ENCODE measurements at places on chromosomes 6 and 20. TPM values are rescaled to one million over a fixed set of nuclear protein-coding genes. Genes with fewer than 3 reads are reported as not detected.

GRCh38 chr6:96990989-96991388, 66.5 kb downstream of the KLHL32 start:
- no peak for DNase-seq

GRCh38 chr6:30972816-30973215, 10.7 kb upstream of the MUC21 start:
- DNase-seq, result no peak

Gene VWA7
- total RNA-seq, result 2.9 TPM

Gene ZSWIM1
- total RNA-seq, result 8.0 TPM

Measured in T-helper 17 cell (primary cell).